Stimulated activated memory B cell treated with anti-CD40 and anti-IgM and Interleukin-4, amounts not matched to agents 10 μg/mL and 1 μg/mL and 100 μg/mL, for 72 hours (primary cell): ENCODE measurements at places on chromosomes 2 and 18.

DNA sequence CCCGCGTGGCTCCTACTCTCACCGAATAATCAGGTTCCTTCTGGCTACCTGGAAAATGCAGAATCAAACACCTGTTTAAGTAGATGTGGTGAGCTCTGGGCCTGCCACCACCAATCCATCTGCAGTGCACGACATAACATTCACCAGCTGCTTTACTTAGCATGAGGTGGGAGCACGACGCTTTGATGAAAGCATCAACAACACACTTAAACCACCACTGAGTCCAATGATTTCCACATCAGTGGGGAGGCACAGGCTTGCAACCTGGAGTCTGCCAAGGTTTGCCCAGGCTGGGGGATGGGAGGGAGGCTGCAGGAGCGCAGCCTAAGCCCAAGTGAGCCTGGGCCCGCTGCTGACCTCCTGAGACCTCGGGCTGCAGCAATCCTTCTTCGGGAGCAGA lies 415.5 kb downstream of the MEIS1 start:
- no peak for ATAC-seq

- no peak for ATAC-seq
These were observed 368.5 kb downstream of the LRRTM1 start for GRCh38 chr2:79935771-79936657.

- ATAC-seq, result no peak
These were observed 84.3 kb upstream of the OSR1 start for GRCh38 chr2:19442731-19443130.

GRCh38 chr18:46048641-46049040 lies 23.4 kb downstream of the PSTPIP2 start:
- ATAC-seq, result no peak

- no peak for ATAC-seq
These were observed 8.3 kb upstream of the GAL3ST2 start for GRCh38 chr2:241768251-241768711.

DNA sequence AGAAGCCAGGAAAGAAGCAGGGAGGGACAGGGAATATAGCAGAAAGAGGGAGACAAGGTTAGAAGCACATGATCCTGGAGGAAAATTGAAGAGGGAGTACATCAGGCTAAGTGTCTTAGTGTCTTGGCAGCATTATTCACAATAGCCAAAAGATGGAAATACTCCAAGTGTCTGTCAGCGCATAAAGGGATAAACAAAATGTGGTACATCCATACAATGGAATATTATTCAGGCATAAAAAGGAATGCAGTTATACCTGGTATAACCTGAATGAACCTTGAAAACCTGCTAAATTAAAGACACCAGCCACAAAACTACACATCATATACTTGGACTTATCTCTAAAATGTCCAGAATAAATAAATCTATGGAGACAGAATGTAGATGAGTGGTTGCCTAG lies 219.1 kb upstream of the PID1 start:
- ATAC-seq, result no peak

DNA sequence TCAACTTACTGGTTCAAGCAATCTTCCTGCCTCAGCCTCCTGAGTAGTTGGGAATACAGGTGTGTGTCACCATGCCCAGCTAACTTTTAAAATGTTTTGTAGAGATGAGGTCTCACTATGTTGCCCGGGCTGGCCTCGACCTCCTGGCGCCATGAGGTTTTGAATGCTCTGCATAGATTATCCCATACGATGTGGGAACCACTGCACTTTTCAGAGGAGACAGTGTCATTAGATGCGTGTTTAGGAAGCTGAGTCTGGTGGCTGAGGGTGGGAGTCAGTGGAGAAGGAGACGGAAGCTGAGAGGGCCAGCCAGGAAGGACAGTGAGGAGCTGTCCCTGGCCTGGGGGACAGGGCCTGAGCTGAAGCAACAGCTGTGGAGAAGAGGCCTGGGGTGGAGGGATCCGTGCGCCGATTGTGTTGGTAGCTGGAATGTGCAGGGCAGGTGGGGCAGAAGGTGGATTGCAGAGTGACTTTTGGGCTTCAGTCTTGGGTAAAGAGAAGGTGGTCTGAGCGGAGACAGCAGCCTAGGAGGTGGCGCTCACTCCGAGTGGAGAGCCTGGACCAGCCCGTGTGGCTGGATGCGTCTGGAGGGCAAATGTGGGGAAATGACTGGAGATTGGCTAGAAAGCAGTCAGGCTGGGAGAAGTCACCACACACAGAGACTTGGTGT lies 68.0 kb downstream of the LDLRAD4 start:
- ATAC-seq, result no peak

GRCh38 chr18:55488473-55488872 lies 99.5 kb downstream of the TCF4 start:
- ATAC-seq, result no peak

GRCh38 chr2:187769437-187769836 lies 215.2 kb upstream of the TFPI start:
- ATAC-seq, result no peak

GRCh38 chr2:11325961-11326676 lies 18.3 kb downstream of the ROCK2 start:
- ATAC-seq, result no peak

DNA sequence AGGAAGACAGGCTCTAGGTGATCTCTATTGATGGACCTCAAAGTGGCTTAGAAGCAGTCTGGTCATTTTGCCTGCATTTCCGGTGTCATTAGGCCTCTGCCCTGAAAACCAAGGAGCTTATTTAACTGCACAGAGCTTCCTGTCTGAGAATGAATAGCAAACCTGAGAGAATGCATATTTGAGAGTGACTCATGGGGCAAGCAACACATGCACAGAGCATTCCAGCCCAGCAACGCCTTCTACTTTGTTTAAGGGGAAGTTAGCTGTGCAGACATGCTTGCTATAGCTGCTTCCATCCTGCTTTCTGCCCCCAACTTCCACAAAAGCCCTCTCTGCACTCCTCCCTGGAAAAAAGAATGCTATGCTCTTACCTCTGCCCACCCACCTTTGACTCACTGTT lies 232.8 kb downstream of the GRB14 start:
- ATAC-seq, result no peak

DNA sequence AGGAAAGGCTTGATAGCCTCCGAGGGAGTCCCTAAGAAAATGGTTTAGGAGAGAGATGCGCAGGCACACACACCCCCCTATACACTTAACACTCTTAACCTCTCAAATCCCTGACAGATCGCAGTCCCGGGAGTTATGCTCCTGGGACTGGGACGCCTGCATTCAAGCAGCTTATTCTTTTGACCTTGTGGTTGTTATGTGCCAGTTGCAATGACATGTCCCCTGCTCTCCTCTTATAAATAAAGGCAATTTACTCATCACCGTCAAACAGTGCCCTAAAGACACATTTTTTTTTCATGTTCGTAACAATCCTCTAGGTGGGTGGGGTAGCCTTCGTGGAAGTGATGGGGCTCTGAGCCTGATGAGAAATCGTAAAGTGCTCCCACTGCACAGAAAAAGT lies 162.2 kb downstream of the LRRC30 start:
- ATAC-seq, result peak; percentile 8

- no peak for ATAC-seq
These were observed 347.3 kb upstream of the HNRNPA3 start for GRCh38 chr2:176865336-176865735.

GRCh38 chr2:37679072-37679695 lies 7.7 kb upstream of the CDC42EP3 start:
- no peak for ATAC-seq

DNA sequence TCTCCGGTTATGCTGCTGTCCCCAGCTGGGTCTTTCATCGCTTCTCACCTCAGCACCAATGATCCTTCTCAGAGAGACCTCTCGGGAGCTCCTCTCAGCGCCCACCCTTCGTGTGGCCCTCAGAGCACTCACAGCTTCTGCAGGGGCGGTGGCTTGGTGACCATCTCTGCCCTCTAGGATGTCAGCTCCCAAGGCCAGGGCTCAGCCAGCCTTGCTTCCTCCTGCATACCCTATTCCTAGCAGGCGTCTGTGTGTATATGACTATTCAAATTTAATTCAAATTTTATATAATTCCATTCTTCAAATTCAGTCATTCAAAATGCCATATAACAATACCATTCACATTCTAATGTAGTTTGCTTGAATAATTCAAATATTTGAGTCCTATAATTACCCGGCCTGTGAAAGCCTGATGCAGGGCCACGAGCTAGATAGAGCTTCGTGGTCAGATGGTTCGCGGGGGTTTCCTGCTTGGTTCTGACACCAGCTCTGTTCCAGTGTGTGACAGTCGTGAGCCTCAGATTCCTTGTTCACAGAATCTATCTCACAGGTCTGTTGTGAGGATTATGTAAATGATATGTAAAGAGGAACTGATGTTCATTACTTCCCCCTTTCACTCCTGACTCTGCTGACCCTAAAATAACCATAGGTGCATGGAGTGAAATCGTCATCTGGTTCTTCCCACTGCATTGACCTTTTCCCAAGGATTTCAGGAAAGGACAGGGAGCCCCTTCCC lies 94.0 kb upstream of the CNGA3 start:
- peak; percentile 89 for ATAC-seq

GRCh38 chr2:197205585-197206215 lies 104.9 kb downstream of the ANKRD44 start:
- ATAC-seq, result peak; percentile 94

- ATAC-seq, result no peak
These were observed 84.0 kb upstream of the TMEFF2 start for GRCh38 chr2:192278701-192279100.

- ATAC-seq, result no peak
These were observed 49.0 kb downstream of the PPP4R1 start for GRCh38 chr18:9565407-9565806.

DNA sequence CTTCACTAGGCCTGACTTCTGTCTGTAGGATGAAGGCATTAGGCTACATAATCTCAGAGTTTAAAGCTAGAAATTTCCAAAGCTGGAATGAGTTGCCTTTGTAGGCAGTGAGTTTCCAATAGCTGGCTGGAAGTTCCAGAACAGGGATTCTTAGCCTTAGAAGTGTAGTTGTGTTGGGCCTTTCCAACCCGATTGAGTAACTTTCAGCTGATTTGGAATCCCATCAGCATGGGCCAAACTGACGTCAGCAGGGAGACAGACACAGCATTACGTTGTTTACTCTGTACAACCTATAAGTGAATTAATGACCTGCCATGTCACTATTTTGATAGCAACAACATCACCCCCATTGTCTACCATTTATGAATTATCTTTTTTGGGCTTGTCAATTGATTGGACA lies 56.9 kb downstream of the SETBP1 start:
- no peak for ATAC-seq

DNA sequence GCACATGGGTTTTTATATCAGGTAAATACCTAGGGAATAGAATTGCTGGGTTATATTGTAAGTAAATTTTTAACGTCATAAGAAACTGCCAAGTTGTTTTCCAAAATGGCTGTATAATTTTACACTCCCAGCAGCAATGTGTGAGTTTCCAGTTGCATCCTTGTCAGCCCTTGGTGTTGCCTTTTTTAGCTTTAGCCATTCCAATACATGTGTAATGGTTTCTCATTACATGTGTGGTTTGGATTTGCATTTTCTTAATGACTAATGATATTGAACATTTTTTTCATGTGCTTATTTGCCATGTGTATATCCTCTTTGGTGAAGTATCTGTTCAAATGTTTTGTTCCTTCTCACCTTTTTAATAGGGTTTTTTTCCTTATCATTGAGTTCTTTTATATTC lies 70.8 kb downstream of the ABI2 start:
- ATAC-seq, result no peak

DNA sequence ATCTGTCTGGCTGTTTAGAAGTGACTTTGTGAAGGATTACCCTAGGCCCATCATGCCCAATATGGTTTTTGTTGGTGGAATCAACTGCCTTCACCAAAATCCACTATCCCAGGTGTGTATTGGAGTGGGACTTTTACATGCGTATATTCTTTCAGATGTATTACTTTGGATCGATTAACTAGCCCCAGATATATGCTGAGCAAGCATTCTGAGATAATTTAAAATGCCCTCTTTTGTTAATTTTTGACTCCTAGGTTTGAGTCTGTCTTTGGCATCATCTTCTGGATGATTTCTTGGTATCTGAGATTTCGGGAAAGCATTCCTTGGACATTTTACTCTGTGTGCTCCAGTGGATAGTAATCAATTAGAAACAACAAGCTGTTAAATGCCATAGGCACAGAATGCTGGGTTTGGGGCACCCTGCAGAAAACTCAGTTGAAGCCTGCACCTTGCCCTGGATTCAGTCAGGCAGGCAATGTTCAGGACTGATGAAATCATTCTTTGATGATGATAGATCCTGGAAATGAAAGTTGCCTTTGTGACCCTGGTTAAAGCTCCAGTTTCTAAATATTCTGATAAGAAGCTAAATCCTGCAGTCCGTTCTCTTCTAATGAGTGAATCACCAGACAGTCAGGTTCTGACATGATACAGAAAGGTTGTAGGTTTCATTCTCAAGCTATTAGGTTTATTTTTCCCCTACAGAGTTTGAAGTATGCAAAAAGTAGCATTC lies 1.1 kb downstream of the UGT1A1 start:
- ATAC-seq, result no peak

DNA sequence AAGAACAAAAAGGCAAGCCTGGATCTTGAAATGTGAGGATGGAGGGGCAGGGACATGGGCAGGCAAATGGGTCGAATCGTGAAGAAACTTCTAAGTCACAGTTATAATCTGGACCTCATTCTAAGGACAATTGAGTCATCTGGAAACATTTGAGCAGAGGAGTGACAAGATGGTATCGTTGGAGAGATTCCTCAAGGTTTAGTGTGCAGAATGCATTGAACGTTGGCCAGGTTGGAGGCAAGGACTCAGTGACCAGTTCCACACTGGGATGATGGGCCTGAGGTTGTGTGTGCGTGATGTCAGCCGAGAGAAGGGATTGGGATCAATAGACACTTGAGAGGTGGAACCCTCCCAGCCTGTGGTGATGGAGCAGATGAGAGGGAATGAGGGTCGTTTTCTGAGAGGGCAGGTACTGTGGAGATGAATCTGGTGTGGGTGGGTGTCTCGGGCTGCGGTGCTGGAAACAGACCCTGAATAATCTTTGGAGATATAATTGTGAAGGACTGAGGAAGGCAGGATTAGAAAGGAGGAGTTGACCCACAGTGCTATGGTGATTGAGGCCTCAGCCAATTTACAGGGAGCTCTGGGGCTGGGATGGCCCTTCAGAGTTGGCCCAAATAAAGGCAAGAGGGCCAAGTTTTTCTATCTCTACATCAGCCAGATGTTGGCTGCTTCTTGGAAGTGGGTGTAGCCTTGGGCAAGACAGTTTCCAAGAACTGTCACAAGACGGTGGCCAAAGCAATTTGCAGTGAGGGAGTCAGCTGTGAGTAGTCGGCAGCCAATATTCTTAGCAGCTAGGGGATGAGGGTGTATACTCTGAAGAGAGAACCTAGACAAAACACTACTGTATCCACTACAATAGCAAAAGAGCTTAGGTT lies 5.8 kb upstream of the ZNF532 start:
- ATAC-seq, result no peak

- no peak for ATAC-seq
These were observed 652.5 kb downstream of the KCNJ3 start for GRCh38 chr2:155350783-155351580.

- ATAC-seq, result peak; percentile 53
These were observed 548 bp upstream of the FBLN7 start for GRCh38 chr2:112137516-112138158.

DNA sequence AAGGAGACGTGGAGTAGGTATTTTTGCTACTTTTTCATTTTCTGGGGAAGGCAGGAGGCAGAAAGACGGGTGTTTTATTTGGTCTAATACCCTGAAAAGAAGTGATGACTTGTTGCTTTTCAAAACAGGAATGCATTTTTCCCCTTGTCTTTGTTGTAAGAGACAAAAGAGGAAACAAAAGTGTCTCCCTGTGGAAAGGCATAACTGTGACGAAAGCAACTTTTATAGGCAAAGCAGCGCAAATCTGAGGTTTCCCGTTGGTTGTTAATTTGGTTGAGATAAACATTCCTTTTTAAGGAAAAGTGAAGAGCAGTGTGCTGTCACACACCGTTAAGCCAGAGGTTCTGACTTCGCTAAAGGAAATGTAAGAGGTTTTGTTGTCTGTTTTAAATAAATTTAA lies 3.4 kb downstream of the FZD7 start:
- ATAC-seq, result no peak
